ENCODE measurements at places on chromosomes 7 and 10.

DNA sequence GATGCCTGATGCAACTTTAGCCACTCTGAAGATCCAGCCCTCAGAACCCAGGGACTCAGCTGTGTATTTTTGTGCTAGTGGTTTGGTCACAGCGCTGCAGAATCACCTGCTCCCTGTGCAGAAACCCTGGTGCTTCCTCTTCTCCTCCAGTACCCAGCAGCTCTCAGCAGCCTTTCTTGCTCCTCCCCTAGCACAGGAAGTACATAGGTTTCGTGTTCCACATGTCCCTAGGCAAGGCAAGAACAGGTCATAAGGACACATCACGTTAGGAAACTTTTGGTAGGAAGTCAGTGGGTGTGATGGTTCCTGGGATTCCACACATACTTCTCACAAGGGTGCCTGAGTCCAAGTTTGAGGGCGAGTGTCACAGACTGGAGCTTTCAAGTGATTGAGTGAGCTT, 167.9 kb upstream of the PRSS1 start:
- no peak for DNase-seq

DNA sequence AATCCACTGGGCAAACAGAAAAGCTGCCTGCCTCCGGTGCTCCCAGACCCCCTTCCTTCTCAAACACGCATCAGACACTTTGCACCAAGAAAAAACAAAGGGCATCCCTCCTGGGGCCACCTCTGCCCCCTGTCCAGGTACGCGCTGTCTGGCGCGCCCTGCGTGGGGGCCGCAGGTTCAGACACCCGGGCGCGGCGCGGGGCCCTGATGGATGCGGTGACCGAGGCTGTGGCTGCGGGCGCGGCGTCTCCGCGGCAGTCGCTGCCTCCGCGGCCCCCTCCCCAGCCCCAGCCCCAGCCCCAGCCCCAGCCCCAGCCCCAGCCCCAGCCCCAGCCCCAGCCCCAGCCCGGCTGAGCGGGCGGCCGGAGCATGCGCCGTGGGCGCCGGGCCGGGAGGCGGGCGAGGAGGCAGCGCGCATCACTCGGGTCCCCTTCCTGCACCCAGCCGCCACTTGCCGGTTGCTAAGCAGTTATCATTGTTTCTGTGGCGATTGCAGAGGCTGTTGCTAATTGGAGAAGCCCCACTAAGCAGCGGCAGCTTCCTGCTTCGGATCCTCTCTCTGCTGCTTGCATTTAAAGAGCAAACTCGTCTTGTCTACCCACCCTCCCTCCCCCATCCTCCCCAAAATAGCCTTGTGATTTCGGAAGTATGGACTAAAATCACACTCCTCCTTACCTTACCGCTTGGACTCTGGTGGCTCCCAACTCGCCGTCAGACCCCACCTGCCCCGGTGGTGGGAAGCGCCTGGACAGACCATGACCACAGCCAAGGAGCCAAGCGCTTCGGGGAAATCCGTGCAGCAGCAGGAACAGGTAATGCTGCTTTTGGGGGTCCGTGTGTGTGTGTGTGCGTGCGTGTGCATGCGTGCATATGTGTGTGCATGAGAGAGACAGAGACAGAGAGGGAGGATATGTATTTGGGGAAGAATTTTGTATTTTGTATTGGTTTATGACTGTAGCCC, 252.8 kb downstream of the DPP6 start:
- DNase-seq = no peak

DNA sequence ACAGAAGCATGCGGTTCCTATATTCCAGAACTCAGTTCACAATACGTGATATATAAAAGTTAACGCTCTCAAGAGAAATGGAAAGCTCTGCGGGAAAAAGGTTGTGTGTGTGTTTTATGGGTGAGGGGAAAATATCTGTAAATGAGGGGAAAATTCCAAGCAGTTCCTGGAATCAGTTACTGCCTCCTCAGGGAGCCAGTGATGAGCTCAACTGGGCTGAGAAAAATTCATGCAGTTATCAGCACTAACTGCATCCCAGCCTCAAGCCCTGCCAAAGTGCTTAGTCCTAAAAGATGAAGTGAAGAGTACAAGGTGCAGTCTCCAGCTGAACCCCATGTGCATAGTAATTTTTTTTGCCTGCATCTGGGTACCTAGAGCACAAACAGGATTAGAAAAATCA, 191.9 kb downstream of the CDK14 start:
- no peak for DNase-seq

DNA sequence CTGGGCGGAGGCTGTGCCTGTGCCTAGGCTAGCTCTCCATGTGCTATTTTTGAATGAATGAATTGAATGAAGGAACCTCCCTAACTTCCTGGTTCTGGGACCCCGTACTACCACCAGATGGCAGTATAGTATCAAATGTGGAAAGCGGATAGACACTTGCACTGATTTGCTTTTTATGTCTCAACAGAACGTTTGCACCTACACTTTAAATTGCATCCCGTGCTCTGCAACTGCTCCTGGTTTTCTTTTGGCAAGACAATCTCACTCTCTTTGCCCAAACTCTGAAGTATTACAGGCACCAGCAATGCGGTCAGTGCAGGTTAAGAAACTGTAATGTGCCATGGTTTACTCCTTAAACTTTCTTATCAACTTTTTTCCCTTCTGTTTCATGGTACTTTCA, 6.5 kb downstream of the FZD8 start:
- no peak for DNase-seq

GRCh38 chr7:112892263-112892662, 102.1 kb upstream of the TMEM168 start:
- no peak for DNase-seq

DNA sequence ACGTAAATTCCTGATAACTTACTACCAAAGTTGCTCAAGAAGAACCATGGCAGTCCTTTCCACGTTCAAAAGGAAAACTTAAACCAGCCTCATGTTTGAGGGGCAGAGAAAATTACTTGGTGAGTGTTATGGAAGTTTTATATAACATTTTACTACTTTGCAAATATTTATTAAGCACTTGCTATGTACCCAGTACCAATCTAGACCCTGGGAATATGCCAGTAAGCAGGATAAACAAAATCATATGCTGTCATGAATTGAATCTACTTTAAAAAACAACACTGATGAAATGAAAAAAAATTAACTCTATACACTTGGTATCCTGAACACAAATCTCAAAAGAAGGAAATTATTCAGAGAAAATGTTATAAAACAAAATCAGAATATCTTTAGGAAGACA, 46.1 kb downstream of the NCAPG2 start:
- DNase-seq = no peak

- no peak for DNase-seq
Measured at GRCh38 chr10:124699471-124700292, 44.5 kb downstream of the FAM53B start.

GRCh38 chr7:94368371-94368791, 26.3 kb upstream of the COL1A2 start:
- DNase-seq = no peak

DNA sequence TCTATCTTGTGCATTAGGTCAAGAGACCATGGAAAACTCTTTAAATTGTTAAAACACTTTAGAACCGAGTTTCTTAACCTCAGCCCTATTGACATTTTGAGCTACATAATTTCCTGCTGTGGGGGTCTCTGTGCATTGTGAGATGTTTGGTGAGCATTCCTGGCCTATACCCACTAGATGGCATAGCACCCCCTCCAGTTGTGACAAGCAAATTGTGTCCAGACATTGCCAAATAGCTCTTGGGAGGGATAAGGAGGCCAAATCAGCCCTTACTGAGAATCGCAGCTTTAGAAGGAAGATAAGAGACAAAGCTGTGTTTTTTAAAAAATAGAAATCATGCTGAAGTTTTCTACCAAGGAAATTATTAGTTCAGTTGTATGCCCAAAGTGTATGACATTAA, 1158.5 kb upstream of the C7orf33 start:
- no peak for DNase-seq

DNA sequence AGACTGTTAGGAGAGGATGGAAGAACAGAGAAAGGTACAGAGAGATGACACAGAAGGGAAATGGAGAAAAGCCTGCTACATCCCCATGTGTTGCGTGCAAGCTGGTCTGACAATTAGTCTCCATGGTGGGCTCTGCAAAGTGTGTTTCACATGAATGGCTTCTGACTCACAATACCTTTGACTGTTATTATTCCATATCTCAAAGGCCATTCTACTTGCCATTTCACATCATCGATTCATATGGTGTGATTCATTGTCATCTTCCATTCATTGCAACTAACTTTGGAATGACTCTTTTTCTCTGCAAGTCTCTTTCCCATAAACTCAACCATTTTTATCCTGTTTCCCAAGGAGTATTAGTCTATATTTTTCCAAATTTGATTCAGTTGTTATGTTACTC, 208.9 kb upstream of the INHBA start:
- no peak for DNase-seq

- DNase-seq = no peak
Measured at GRCh38 chr10:44607116-44607515, 222.2 kb upstream of the CXCL12 start.

DNA sequence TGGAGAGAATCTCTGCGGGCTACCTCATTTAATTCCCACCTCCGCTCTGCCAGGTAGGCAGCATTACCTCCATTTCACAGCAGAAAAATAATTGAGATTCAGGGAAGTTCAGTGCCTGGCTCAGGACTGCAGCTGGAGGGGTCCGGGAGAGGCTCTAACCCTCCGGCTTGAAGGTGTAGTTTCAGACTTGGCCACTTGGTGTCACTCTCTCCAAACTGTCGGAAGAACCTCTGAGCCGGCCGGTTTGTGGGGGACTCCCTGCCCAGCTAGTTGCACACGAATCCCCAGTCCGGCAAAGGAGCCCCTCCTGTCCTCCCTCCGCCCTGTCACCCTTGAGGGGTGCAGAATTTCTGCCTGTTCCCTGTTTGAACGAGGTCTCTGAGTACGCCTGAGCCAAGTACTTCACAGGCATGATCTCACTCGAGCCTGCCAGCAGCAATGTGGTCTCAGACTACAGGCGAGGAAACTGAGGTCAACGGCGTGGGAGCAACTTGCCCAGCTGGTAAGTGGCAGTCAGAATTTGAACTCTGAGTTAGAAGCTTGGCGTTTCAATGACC, 144.7 kb upstream of the ZNF716 start:
- DNase-seq = no peak

- no peak for DNase-seq
Measured at GRCh38 chr10:69124563-69125268, 738 bp downstream of the VPS26A start.

- DNase-seq = no peak
Measured at GRCh38 chr7:99642027-99642426, 25.3 kb downstream of the ZSCAN25 start.

GRCh38 chr7:121079425-121080169, 91.1 kb downstream of the CPED1 start:
- no peak for DNase-seq

DNA sequence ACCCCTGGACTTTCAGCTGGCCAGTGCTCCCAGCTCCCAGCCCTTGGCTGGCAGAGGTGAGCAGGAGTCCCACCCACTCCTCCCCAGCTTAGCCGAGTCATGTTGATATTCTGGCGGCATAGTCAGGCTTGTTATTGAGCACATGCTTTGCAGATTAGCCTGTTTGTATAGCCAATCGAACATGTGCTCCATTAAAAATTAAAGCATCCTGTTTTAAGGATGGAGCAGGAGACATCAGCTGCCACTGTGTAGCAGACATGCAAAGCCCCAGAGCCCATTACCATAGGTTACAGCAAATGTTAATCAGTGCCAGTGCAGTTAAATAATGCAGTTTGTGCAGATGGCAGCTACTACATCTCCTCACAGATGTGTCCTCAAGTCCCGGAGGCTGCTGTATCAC, 574.6 kb upstream of the GALNT17 start:
- DNase-seq = no peak

DNA sequence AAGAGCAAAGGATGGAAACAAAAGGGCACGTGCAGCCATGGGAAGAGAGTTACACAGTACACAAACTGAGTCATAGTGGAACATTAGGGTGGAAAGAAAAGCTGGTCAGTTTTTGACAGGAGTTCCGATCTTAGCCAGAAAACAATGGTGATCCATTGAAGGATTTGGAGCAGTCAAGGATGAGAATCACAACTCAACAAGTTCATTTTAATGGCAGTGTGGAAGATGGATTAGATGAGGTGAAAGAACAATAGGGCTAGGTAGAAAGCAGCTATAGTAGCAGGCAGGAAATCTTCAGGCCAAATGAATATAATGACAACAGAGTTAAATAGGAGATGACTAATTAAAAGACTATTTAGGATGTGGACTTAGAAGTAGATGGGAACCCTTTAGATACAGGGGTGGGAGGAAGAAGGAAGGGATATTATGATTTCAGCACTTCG, 136.3 kb downstream of the DOCK4 start:
- DNase-seq = no peak

- no peak for DNase-seq
Measured at GRCh38 chr10:96369890-96370583, 11.2 kb upstream of the OPALIN start.

- DNase-seq = no peak
Measured at GRCh38 chr7:42127232-42127622, 109.8 kb downstream of the GLI3 start.

GRCh38 chr10:7913126-7913872, 95.0 kb downstream of the TAF3 start:
- DNase-seq = no peak

GRCh38 chr7:126790763-126791162, 462.0 kb downstream of the GRM8 start:
- DNase-seq = no peak

DNA sequence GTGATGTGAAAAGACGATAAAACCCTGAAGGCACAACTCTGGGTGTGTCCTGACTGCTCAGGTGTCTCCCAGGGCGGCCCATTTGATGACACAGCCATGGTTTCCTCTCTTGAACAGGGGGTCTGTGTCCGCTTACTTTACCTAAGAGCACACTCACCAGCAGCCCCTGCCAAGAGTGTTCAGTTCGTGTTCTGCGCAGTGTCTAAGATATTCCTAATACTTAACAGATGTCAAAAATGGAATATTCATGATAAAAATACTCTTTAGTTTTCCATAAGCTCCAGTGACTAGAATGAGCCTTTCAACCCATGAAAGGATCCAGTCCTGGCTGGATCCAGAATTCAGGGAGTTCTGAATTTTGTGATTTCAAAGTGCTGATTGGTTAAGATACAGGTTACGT, 492.4 kb downstream of the TNS3 start:
- DNase-seq = no peak

DNA sequence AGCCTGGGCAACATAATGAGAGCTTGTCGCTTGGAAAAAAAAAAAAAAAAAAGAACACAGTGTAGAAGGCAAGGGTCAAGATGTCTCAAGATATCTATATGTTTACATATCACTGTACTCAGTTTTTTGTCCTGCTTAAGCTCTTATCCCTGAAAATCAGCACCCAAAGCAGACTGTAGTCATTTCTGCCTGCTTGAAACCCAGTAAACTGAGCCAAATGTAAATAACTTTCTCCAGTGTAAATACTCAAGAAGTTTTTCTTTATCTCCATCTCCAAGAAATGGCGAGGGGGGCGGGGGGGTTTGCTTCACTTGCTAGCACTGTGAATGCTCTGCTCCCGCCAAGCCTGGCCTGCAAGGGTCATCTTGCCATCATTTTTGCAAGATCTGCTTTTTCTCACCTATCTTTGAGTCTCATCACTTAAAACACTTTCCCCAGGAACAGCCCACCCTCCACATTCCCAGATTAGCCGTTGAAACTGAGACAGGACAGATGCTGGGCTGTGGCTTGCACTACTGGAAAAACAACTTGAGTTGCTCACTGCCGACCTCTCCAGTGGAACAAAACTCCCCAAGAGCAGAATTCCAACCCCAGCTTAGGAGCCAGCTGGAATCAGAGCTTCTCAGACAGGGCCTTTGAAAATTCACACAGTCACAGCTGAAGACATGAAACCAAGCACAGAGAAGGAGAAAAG, 54.6 kb downstream of the AFAP1L2 start:
- no peak for DNase-seq
